ENCODE measurements at places on chromosomes 4 and X.

- DNase-seq = no peak
Observed at GRCh38 chrX:2965965-2966364, 36.8 kb upstream of the ARSD start.

DNA sequence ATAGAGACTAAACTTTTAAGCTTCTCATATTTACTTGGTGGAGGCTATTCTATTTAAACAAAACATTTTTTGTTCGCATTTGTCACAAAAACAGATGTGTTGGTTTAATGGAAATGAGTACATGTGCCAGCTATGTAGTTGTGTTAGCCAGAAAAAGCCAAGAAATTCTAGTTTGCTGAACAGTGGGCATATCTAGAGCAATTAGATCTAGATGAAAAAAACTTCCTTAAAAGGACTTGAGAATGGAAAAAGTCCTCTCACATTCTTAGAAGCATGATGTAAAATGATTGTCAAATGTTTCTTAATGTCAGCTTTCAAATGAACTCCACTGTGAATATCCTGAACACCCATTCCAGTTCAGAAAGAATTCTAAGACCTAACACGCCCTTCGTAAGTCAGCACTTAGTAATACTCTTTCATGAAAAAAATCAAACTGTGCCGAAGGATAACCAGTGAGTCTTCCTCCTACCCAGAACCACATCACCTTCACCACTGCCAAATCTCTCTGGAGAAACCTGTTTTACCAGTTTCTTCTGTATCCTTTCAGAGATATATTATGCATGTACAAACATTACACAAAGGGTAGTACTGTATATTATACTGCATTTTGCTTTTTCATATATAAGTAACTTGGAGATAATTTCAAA is 28.2 kb downstream of the PHKA1 start:
- no peak for DNase-seq

GRCh38 chr4:171621646-171622045 is 191.6 kb upstream of the GALNTL6 start:
- no peak for DNase-seq

DNA sequence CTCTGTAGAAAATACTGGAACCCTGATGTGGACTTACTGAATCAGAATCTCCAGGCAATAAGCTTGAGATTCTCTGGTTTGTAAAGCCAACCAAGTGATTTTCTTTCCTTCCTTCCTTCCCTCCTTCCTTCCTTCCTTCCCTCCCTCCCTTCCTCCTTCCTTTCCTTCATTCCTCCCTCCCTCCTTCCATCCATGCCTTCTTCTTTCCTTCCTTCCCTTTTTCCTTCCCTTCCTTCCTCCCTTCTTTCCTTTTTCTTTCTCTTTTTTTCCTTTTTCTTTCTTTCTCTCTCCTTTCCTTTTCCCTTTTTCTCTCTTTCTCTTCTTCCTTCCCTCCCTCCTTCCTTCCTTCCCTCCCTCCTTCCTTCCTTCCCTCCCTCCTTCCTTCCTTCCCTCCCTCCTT is 450.8 kb downstream of the GRXCR1 start:
- no peak for DNase-seq

DNA sequence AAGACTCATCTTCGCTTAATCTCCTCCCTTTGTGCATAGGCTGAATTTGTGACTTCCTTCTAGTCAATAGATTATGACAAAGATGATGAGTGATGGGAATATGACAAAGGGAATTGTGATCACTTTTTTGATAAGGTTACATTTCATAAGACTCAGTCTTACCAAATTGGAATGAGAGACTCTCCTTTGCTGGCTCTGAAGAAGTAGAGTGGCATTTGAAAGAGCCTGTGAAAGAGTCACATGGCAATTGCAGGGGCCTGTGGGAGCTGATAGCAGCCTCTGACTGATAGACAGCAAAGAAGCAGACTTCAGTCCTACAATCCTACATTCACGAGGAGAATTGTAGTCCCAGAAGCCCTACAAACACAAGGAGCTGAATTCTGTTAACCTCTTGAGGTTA is 44.9 kb upstream of the ADAMTS3 start:
- DNase-seq = no peak

GRCh38 chrX:10506781-10507180 is 113.6 kb downstream of the MID1 start:
- DNase-seq = no peak

DNA sequence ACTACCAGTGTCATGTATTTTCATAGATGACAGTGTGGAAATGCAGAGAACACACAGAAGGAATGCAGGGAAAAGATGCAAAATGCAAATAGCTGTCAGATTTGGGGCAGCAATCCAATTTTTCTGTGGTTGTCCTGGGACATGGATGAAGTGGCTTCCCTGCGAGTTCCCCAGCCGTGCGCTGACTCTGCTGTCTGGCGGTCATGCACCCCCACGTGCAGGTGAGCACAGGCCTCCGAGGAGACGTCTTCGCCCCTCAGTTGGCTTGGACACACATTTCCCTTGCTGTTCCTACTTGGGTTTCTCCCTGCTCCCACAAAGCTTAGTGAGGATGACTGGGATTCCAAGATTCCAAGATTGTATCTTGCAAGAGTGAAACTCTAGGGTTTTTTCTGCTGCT is 24.4 kb downstream of the BLOC1S4 start:
- no peak for DNase-seq

DNA sequence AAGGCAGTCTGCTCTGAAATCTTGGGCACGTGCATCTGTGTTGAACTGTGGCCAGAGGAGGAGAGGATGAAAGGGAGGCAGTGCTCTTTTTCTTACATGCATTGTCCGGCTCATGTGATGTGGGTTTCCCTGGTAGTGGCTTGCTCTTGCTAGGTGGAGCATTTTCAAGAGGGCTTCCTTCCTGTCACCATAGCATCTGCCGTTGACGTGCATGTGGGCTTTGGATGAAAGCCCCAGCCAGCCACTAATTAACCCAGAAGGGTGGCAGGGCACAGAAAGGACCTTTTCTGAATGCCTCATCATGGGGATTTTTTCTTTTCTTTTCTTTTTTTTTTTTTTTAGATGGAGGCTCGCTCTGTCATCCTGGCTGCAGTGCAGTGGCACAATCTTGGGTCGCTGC is 121.3 kb downstream of the GPR143 start:
- no peak for DNase-seq

DNA sequence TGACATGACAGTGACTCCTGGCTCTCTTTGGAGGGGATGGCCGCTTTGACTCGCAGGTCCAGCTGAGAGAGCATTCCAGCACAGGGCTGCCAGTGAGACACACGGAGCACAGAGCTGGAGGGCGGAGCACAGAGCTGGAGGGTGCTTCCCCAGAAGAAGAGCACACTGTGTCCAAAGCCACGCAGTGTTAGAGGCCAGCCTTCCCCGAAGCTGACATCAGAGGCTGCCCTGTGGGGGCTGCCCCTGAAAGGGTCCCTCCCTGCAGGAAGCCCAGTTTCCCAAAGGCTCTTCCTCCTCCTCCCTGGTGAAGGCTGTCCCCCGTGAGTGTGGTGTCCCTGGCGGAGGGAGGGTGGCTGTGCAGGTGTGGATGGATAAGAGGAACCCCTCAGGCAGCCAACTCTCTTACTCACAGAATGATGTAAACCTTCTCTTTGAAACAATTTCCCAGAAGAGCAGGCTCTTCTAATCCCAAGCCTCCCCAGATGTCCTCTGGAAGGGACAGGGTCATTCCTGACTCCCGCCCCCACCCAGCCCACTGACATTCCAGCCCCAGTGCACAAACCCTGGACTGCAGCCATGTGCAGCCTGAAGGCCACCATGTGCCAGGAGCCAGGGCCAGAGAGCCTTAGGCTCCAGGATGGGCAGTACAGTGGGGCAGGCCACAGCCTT is 53.4 kb downstream of the PSAPL1 start:
- peak; percentile 52 for DNase-seq

DNA sequence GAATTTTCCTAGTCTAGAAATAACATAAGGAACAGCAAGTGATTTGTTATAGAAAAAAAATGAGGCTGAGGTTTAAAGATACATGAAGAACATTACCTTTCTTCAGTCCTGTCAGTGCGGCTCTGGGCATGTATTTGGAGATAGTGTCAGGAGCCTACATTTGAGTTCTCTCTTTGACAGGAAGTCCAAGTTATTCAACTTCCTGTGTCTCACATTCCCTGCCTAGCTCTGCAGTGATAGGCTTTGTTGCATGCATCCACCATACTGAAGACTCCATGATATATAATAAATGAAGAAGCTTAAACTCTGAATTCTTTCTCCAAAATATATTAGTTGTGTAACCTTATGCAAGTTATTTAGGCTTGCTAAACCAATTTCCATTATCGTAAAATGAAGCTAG is 148.7 kb downstream of the RELL1 start:
- no peak for DNase-seq
